ENCODE measurements at places on chromosomes 2 and 18.

DNA sequence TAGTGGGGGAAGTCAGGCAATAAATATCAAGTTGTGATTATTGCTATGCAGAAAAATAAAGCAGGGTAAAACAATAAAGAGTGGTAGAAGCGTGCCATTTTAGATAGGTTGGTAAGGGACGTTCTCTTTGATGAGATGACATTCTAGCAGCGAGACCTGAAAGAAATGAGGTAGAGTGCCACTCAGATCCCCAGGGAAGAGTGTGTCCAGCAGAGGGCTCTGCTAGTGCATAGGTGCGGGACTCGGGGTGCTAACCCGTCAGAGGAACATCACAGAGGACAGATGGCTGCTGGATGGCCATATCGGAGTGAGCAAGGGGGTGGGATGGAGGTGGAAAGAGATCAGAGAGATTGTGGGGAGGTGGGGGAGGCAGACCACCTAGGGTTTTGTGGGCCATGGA is 16.3 kb upstream of the GTF2A1L start:
- peak; percentile 13 for DNase-seq

- DNase-seq, result no peak
Observed at GRCh38 chr2:133884739-133885381, 316.6 kb upstream of the NCKAP5 start.

DNA sequence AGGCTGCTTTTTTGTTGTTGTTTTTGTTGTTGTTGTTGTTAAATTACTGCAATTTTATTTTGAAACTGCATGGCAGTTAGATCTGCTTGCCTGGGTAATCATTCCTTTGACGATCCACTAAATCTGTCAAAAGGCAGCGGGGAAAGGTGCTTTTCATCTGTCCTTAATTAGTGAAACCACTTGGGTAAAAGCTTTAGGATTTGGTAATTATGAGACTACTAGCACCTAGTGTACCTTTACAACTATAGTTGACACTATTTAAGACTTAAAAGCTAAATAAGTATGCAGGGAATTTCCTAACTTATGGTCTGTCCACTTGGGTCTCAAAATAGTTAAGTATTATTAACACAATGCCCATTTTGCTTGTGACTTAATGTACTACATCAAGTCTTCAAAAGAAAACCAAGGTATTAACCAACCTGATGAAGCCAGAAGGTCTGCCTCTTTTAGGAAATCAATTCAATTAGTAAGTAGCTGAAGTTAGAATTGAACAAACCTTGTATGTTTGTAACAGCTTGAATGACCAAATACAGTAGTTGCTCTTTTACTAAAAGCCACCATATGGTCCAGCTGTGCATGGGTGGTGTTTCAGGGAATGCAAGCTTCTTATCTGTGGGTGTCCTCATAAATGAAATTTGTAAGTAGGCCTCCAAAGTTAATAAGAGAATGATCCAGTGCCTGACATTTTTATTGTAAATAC is 44.8 kb downstream of the NAB1 start:
- no peak for DNase-seq

- peak; percentile 73 for DNase-seq
Observed at GRCh38 chr2:30026091-30027055, 105.0 kb upstream of the ALK start.

- DNase-seq, result no peak
Observed at GRCh38 chr2:43125090-43125998, 101.1 kb downstream of the ZFP36L2 start.

GRCh38 chr18:45384137-45384961 is 230.9 kb upstream of the SLC14A2 start:
- peak; percentile 59 for DNase-seq

DNA sequence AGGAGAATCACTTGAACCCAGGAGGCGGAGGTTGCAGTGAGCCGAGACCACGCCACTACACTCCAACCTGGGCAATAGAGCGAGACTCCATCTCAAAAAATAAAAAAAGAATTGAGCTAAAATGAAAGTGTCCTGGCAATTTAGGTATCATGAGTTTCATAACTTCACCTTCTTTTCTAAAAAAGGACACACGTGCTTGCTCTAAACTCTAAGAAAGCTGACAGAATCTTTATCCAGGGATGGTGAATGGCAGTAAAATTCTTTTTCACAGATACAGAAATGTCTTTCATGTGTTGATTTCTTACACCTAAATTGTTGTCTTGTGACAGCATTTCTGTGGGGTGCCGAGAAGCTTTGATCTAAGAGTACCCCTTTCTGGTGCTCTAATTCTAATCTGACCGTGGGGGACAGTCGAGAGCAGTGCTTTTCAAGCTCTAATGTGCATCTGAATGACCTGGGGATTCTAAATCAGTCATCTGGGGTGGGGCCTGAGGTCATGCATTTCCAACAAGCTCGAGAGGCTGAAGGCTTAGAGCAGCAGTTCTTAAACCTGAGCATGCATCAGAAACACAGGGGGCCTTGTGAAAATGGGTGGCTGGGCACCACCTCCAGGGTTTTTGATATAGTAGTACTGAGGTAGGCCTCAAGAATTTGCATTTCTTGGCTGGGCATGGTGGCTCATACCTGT is 42.1 kb upstream of the REL start:
- no peak for DNase-seq

DNA sequence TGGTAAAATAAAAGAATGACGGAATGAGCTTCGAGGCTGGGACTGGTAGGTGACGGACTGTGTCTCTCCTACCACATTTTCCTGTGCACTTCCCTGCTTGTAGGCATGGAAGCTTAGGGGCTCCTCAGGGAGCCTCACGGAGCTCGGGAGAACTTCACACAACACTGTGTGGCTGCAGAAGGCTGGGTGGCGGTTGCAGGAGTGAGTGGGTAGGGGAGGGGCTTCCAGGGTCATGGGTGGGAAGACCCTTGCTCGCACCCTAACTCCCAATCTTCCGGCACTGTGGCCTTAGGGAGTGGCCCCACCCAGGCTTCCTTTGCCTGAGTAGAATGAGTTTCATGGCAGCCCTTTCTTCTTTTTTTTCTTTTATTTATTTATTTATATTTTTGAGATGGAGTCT is 128.6 kb downstream of the INHBB start:
- no peak for DNase-seq
